Activated T-cell treated with anti-CD3 and anti-CD28 coated beads for 4 hours (primary cell): ENCODE measurements at places on chromosomes 3 and 15.

DNA sequence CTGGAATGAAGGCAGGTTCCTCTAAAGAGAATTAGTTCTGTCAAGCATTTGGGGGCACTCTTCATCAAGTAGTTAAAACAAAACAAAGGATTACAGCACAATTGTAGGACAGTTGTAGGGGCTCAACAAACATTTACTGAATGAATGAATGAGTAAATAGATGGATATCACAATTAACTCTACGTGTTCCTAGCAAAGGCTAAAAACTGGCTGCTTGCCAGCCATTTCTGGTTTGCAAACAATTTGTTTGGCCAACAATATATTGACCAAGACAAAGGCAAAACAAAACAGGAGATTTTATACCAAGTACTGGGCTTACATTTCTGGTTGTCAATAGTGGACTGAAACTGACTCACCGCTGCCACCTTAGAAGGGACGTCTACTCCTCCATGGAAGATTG is 116.8 kb downstream of the ZNF280D start:
- no peak for DNase-seq

DNA sequence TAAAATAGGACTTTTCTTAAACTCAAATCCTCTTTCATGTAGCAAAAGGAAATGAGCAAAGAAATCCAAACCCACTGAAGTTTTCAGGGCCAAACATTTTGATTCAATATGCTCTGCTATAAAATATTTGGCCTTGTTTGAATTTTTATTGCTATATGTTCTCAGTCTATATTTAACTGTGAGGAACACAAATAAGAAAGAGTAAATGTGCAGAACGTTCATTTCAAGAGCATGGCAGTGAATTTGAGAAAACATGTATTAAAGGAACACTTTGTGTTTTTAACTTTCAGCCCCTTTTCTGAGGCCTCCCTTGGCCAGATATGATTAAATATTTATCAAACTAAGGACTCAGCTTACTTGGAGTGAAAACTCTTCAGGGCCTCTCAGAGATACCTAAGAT is 124.7 kb upstream of the CCNL1 start:
- no peak for DNase-seq

- no peak for DNase-seq
Observed at GRCh38 chr15:48472756-48473155, 141.5 kb downstream of the DUT start.

DNA sequence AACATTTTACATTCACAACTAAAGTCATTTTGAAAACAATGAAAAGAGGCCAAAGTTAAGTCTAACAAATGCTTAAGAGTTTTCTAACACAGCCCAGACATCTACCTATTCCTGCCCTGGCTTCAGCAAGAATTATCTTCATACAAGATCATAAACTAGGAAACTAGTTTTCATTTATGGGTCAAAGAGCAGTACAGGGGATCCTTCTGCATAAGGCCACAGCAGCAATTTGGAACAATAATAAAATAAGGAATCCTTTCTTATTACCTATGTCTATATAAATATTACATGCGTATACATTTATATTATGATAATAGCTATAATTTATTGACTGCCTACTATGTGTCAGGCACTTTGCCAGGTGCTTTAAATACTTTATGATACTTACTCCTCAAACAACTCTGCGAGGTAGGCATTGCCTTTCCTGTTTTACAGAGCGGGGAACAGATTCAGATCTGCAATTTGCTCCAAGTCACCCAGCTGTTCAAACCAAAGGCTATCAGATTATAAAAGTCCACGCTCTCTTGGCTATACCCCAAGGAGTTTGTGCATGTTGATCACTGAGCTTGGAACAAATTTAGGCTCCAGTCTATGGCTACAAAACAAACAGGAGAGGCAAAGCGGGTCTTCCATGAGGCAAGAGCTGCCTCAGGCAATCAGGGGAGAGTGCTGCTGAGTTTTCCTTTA is 196.4 kb downstream of the RORA start:
- no peak for DNase-seq

- DNase-seq, result no peak
Observed at GRCh38 chr15:70217226-70218160, 119.8 kb upstream of the TLE3 start.

GRCh38 chr3:52370531-52370930 is 54.4 kb downstream of the DNAH1 start:
- no peak for DNase-seq

- DNase-seq, result no peak
Observed at GRCh38 chr3:16407366-16407765, 106.1 kb downstream of the RFTN1 start.

DNA sequence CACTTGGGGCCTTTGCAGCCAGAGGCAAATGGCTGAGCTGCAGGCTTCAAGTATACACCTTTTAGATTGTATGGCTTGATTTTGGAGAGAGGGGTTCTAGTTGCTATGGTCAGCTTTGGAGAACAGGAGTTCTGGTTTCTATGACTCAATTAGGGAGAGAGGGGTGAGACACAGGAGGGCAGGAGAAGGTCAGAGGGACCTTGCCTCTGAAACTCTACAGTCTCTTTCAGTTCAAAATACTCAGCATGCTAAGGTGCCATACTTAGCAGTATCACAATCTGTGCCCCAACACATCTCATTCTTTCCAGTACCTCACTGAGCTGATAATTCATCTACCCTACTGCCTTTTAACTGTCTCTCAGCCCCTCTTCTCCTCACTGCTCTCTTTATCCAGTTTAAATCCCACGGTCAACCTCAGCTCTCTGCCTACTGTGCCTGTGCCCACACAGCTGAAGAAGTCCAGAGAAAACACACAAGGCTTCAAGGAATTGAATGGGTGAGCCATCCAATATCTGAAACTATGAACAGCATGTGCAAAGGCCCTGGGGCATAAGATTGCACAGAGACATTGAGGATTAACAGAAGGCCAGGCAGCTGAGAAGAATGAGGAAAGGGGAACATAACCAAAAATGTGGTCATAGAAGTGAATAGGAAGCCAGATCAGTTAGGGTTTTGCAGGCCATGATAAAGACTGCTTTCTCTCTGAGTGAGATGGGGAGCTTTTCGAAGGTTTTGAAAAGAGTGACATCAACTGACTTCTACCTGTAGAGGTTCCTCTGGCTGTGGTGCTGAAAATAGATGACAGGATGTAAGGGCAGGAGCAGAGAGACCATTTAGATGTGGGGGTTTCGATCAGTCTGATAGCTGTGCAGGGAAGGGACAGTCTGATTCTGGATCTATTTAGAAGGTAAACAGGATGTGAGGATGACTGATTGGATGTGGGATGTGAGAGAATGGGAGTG is 54.5 kb upstream of the C3orf80 start:
- no peak for DNase-seq

GRCh38 chr3:140424726-140425125 is 253.1 kb upstream of the TRIM42 start:
- DNase-seq, result no peak

DNA sequence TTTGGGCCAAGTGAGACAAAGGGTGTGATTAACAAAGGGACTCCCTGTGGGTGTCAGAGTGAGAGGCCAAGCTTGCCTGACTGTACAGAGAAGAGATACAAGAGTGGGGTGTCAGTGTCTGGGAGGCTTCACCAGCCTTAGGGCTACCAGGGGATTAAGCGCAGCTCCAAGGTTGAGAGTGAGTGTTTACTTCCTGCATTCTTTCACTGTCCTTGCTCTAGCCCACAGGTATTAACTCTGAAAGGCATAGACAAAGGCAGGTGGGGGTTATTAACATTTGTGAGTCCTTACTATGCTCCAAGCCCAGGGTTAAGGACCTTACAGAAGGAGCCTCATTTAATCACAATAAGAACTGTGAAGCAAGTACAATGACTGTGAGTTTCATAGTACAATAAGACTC is 107.6 kb downstream of the IL20RB start:
- DNase-seq, result no peak

DNA sequence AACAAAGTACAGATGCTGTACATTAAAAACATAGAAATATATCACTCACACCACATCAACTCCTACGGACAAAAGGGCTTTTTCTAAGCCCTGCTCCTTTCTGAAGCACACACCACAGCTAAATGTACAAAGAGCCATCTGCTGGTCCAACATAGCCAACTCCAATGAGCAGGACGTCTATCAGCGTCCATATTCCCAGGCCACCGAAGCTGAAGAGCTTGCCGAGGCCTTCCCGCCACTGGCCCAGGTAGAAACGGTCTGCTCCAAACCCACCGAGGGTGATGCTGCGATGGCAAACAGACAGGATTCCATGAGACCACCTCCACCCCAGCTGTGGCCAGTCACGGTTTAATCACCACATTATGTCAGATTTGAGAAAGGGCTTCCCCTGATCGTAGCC is 9.8 kb downstream of the TM2D3 start:
- no peak for DNase-seq

DNA sequence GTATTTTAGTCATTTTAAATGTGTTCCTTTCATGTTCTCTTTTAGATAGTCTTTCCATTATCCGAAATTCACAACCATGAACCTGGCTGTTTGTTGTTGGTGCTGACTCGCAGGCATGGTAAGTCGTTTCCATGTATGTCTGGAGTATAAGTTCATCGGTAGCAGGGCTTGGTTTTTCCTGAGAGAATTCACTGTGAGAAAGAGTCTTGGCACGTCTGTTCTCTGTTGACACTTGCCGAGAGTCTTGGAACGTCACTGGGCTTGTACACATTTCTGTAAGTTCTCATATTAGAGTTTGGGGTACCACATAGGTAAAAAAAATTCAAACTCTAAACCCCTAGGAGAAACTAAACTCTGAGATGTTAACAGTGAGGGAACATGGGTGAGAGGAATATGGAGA is 29.4 kb upstream of the EIF4A2 start:
- no peak for DNase-seq

GRCh38 chr3:150068440-150069153 is 97.9 kb upstream of the PFN2 start:
- DNase-seq, result no peak

DNA sequence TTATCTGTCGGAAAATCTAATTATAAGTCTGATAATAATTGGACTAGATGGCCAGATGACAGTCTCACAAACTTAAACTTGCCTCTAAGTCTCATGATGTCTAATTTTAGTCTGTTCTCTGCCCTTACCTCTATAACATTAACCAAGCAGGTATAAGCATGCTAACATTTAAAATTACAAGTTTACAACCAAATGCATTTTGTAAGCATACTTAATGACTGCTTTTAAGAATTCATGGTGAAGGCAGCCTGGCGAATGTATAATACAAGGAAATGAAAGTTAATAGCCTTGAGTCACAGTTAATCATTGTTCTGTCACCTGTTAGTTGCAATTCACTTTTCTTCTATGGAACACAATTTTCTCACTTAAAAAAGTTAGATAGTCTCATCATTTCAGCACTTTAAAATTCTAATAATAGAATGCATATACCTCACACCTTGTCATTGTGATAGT is 16.5 kb downstream of the BCHE start:
- no peak for DNase-seq

DNA sequence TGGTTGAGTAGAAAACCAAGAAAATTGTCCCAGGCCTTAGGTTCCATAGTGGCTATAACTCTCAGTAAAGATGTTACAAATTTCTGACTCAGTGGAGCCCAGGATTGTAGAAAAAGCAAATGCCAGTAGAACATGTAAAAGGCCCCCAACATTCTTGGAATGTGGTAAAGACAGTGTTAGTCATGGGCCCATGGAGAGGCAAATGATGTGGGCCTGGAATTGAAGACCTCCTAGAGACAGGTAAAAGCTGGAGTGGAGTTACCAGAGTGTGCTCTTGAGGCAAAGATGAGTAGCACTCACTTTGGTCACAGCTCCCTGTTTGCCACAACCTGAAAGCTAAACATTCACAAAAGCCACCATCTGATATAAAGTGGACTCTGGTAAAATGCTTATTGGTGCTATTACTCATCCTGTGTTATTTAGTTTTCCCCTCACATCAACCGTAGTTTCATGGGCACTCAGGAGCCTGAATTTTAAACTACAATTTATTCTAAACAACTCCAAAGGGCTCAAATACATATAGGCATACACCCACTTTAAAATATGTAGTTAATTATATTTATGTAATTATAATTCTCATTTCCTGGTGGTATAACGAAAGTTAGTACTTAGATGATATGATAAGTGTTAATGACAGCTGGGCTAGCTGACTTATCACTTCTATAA is 359.6 kb upstream of the NECTIN3 start:
- DNase-seq, result no peak

DNA sequence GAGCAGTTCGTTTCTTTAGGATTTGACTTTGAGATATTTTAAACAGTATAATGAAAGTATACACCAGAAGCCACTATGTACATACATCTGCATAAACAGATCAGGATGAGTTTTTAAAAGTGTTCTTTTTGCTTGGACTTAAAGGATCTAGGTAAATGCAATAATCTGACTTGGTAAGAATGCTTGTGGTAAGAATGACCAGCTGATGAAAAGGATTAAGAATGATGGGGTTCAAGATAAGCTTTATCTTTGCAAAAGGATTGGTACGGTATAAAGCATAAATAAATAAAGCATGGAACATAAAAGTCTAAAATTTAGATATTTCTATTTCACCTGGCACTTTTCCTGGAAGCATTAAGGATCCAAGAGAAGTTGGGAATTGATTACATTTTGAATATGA is 9.8 kb upstream of the MME start:
- no peak for DNase-seq

- DNase-seq, result peak; percentile 43
Observed at GRCh38 chr3:69282181-69282580, 103.7 kb downstream of the FRMD4B start.

- peak; percentile 31 for DNase-seq
Observed at GRCh38 chr3:14428087-14429033, 26.0 kb downstream of the SLC6A6 start.

DNA sequence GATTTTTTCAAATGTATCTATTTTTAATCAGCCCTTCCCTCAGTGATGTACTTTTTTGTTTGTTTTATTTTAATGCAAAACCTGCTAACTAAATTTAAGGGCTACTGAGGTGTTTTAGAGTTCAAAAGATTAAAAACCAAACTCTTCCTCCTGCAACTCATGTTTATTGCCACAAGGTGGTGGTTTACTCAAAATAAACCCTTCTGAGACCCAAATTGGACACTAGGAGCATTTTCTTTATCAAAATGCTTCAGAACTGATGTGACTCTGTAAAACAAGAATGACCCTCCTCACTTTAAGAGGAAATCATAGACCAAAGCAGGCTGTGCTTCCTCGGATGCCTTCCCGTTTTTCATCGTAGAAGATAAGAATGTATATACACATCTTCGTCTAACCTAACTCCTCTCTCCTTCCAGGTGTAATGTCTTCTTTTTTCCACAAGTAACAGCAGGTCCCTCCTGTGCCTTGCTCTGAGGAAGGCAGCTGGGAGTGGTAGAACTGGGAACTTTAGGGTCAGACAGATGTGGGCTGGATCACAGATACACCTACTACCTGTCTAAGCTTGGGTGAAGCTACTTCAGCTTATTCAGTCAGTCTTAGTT is 2.9 kb upstream of the NME9 start:
- no peak for DNase-seq

GRCh38 chr3:38127611-38128302 is 9.2 kb downstream of the ACAA1 start:
- no peak for DNase-seq

DNA sequence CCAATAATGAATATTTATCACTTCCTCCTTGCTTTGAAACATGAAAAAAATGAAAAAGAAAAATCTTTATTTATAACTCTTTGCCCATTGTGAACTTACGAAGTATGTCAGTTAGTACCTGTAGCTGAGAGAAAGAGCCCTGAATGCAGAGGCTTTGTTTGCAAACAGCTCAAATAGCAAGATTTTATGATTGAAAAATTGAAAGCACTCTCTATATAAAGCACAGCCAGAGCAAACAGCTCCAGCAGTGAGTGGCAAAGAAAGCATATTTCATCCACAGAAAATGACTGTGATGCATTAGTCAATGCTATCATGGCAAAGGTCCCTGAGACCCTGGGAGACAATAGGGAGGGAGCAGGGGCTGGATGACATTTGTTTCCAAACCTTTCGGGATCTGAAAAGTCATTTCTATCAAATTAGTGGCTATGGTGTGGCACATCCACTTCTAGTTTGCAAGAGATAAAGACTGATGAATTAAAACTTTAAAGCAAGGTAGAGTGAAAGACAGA is 576.1 kb downstream of the OTOL1 start:
- no peak for DNase-seq
